Keratinocyte (primary cell): ENCODE measurements at places on chromosomes 4 and X. TPM values are rescaled to one million over a fixed set of nuclear protein-coding genes. Genes with fewer than 3 reads are reported as not detected.

- no peak for DNase-seq
Measured at GRCh38 chr4:130486841-130487240, 1390.9 kb downstream of the C4orf33 start.

DNA sequence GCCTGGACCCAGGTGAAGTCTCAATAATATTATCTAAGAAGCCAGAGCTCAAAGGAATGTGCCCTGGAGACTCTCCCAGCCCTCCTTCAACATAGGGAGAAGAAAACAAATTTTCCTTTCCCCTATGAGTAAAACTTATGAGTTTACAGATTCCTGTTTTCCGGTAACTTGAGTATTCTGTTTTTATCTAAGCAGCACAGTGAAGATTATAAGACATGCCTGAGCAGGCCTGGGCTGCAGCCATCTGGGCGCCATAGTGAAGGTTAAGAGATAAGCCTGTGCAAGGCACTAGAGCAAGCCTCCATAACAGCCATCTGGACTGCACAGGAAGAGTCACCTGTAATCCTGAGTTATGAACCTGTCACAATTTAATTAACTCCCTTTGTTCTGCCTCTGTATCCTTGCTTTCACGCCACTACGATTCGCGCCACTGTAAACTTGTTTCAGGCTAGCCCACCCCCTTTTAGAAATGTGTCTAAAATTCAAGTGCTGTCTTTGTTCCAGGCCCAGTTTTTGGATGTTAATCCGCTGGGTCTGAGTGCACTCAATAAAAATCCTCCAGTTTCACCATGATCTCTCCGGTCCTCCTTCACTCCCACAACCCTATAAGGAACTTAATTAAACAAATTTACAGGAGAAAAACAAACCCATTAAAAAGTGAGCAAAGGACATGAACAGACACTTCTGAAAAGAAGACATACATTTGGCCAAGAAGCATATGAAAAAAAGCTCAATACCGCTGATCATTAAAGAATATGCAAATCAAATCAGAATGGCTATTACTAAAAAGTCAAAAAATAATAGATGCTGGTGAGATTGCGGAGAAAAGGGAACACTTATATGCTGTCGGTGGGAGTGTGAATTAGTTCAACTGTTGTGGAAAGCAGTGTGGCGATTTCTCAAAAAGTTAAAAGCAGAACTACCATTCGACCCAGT is 189.5 kb downstream of the APBB2 start:
- DNase-seq: no peak

DNA sequence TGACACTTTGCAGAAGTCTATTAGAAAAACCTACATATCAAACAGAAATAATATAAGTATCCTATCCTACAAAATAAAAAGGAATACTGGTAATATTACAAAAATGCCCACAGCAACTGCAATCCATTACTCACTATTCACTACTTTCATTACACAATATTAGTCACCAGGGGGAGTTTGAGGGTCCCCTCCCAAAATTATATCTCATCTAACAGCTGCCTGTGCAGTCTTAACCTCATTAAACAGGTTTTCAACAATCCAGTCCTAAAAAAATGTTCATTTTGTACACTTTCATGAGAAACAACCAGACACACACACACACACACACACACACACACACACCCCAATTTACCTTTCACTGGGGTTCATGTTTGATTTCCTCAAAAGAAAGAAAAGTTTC is 2.9 kb downstream of the CLOCK start:
- no peak for DNase-seq

GRCh38 chrX:68249903-68250302 is 183.4 kb downstream of the OPHN1 start:
- DNase-seq: no peak

- no peak for DNase-seq
Measured at GRCh38 chrX:15653961-15654360, 10.6 kb downstream of the CLTRN start.

DNA sequence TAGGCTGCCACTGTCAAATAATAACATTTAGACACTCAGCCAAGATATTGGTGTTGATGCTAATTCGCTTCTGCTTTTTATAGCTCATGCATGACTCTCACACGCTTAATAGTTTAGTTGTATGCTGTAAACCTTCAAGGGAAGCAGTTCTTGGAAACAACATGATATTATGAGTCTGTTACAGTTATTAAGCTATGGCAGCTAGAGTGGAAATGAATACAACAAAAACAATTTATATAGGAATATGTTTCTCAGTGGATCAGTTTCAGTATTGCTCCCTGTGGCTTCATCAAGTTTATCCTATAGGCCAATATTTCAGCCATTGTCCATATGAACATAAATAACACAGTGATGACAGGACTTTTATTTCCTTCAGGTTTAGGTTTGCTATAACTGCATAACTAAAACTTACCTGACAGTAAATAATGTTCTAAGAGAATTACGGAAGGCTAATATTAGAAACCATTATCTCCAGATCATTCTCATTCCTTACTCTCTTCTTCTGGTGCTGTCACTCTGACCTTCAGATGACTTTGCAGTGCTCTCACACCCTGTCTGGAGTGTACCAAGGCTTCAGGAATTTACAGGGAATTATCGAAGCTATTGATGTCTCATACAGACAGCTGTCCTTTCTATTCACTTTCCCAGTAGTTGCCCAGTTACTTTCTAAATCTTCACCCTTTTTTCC is 555.0 kb downstream of the ANKRD50 start:
- no peak for DNase-seq

GRCh38 chr4:106329041-106329618 is 12.8 kb downstream of the AIMP1 start:
- peak; percentile 25 for DNase-seq

GRCh38 chr4:8594097-8595038 is 1.8 kb downstream of the CPZ start:
- no peak for DNase-seq

DNA sequence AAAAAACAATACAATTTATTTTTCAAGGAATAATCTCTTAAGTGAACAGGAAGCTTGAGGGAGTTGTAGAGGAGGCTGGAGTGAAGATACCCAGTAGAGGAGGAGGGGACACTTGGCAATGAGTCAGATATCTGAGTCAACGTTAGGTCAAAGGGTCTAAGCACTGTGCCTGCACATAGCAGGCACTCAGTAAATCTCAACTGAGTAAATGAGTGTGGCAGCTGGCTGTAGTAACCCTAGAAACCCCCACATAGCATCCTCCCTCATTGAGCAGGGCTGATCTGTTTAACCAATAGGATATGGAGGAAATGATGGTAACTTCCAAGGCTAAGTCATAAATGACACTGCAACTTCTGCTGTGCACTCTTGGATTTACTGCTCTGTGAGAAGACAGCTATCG is 186.0 kb upstream of the FAM241A start:
- DNase-seq: no peak

PAGE5 gene
- polyA plus RNA-seq: not detected in 3 replicates

PUDP gene
- polyA plus RNA-seq: 26.9 to 48.0 TPM (median 45.8 TPM) in 3 replicates

MUC7 gene
- polyA plus RNA-seq: not detected in 3 replicates
